Endothelial cell (in vitro differentiated cells): ENCODE measurements at places on chromosomes 3 and 15.

GRCh38 chr15:88247914-88248313 is 8.6 kb downstream of the NTRK3 start:
- no peak for DNase-seq

GRCh38 chr3:100216713-100217112 is 44.1 kb upstream of the TBC1D23 start:
- no peak for DNase-seq

DNA sequence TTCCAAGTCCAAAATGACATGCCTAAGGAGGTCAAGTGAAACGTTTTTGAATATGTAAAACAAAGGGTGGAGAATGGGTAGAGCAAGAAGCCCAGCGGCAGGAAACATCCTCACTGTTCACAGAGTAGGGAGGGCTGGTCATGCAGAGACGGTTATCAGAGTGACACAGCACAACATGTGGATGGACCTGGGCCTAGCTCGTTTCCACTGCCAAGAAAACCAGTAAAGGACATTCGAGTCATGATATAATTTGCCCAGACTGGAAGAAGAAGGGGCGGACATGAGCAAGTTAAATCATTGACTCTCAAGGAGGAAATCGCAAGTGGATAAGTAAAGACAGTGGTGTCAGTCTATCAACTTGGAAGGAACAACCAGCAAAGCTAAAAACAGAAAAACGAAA is 89.3 kb downstream of the LRIG1 start:
- no peak for DNase-seq

DNA sequence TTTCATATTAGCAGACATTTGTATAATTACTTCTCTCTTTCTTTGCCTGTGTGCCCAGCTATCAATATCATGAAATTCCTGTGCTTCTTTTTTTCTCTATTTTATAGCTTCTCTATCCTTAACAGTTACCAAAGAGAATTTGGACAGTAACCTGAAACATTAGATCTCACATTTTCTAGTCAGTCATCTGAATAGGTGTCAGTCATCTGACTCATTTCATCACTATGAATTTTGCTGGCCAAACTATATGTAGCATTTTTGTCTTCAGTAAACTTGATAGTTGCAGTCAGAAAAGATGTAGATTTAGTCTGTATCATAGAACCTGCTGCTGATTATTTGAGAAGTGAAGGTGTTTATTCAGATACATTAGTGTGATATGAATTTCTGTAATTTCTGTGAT is 52.6 kb downstream of the HMG20A start:
- DNase-seq = no peak

- no peak for DNase-seq
Observed at GRCh38 chr3:20648921-20649381, 462.9 kb upstream of the SGO1 start.

DNA sequence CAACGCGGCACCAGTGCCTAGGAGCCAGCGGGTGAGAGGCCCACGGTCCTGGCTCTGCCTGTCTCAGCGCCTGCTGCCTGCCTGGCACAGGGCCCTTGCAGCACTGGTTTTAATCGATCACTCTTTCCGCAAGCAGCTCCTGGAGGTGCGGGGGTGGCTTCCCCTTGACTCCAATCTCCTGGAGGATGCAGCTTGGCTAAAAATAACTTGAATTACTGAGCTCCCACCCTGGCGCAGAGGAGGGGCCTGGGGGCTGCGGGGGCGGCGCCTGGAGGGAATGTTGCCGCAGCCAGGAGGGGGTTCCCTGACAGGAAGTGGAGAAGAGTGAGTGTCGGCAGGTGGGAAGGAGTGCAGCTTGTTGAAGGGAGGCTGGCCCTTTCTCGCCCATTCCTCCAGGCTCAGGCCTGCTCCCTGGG is 9.9 kb upstream of the RPL29 start:
- DNase-seq = no peak

DNA sequence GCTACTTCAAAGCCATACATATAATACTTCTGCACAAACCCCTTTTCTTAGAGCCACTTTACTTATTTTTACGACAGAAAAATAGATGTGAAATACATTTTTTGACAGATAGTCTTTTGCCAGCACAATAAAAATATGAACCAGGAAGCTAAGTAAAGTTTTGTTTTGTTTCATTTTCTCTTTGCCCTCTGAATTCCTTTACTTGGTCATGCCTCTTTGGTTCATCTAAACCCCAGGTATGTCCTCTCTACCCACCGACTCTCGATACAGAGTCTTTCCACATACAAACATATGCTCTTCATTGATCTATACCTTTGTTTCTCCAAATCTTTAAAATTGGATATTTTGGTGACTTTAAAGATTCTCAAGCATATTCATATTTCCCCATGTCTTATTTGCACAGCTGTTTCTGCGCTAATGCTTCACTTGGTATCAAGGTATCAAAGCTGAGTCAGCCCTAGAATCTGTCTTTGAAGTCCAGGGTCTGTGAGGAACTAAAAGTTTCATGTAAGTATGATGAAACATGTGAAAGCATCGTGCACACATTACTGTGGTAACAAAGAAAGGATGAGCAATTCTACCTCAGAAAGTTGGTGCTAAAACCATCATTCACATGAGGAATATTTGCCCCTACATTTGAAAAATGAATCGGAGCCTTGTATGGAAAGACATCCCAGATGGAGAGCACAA is 845.4 kb downstream of the NAALADL2 start:
- no peak for DNase-seq

- DNase-seq = no peak
Observed at GRCh38 chr3:15325228-15325627, 7.2 kb downstream of the SH3BP5 start.

- no peak for DNase-seq
Observed at GRCh38 chr15:77186594-77187011, 115.7 kb upstream of the TSPAN3 start.

GRCh38 chr3:18771931-18772330 is 346.8 kb upstream of the SATB1 start:
- DNase-seq = no peak

DNA sequence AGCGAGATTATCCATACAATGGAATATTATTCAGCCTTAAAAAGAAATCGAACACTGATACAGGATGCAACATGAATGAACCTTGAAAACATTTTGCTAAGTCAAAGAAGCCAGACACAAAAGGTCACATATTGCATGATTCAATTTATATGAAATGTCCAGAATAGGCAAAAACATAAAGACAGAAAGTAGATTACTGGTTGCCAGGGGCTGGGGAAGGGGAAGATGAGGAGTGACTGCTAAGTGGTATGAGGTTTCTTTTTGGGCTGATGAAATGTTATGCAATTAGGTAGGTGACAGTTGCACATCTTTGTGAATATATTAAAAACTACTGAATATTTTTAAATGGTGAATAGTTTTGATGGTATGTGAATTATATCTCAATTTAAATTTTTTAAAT is 38.3 kb downstream of the LRRFIP2 start:
- no peak for DNase-seq

- no peak for DNase-seq
Observed at GRCh38 chr3:71112576-71112975, 471.0 kb downstream of the FOXP1 start.

GRCh38 chr3:18499301-18499700 is 74.2 kb upstream of the SATB1 start:
- DNase-seq = no peak

DNA sequence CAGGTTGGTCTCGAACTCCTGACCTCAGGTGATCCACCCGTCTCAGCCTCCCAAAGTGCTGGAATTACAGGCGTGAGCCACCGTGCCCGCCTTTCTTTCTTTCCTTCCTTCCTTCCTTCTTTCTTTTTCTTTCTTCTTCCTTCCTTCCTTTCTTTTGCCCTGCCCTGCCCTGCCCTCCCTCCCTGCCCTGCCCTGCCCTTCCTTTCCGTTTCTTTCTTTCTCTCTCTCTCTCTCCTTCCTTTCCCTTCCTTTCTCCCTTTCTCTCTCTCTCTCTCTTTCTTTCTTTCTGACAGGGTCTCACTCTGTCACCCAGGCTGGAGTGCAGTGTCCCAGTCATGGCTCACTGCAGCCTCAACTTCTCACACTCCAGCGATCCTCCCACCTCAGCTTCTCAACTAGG is 74.6 kb downstream of the UMPS start:
- no peak for DNase-seq

GRCh38 chr3:148441191-148441590 is 256.5 kb upstream of the AGTR1 start:
- DNase-seq = no peak

GRCh38 chr3:102441832-102442231 is 7.0 kb downstream of the ZPLD1 start:
- DNase-seq = no peak

- DNase-seq = no peak
Observed at GRCh38 chr3:110767156-110767555, 304.5 kb upstream of the NECTIN3 start.

DNA sequence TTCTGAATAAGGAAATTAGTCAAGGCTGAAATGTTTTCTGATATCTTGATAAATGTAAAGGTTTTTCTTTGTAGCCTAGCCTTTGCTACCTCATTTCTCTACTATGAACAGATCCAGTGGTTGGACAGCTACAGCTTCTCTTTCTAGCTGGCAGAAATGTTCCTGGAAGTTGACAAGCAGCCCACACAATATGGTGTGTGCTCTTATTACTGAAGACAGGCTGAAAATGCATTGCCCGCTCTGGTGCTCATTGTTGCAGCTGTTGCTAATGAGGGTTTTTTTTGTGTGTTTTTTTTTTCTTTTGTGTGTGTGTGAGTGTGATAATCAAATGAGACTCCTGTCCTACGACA is 844.3 kb upstream of the SEMA6D start:
- DNase-seq = no peak

DNA sequence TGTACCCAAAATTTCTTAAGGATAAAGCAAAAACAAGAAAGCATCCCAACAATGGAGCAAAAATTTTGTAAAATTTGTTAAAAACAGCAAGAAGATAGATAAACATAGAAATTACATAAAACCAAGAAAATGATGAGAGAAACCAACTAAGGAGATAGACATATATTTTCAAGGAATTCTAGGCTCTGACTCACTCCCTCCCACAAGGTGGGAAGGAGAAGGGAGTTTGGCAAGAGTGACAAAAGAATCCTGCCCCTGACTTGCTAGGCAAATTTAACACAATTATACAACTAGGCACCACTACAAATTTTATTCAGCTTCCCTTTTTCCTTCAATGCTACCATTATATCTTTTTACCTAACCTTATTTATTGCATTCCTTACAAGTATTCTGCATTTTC is 70.9 kb downstream of the MYO9A start:
- no peak for DNase-seq

DNA sequence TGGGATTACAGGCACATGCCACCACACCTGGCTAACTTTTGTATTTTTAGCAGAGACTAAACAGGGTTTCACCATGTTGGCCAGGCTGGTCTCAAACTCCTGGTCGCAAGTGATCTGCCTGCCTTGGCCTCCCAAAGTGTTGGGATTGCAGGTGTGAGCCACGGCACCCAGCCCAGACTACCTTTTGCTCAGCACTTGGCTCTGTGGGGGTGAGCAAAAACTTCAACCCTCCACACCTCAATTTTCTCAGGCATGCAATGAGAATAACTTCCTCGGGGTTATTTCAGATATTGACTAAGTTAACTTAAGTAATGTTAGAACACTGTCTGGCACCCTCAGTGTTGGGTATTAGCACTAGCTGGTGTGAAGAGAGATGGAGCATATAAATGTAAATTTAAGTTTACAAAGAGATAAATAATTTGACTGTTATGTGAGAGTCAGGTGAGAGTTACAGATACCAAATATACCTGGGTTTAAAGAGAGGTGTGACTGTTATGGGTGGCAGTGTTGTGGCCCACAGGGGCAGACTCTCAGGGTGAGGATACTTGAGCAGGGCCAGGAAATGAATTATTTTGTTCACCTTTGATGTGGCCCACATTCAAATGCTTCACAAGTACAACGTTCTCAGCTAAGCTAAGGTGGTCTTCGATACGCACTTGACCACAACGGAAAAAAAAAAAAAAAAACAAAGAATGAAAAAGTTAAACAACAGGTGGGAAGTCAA is 29.0 kb downstream of the CPOX start:
- no peak for DNase-seq

DNA sequence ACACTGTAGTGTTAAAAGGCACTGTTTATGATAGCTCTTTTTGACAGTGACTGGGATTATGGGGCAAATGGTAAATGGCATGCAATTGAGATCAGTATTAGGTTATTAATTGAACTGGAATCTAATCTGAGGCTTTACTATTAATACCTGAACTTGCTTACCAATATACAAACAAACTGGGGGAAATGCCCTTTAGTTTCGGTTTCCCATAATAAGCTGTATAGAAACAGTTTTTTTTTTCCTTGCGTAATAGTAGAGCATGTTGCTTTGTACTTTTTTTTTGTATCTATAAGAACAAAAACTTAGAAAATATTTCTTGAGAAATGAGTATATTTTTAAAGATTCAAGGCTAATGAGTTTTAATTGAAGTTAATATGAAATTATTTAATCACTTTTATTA is 95.0 kb downstream of the FNDC3B start:
- no peak for DNase-seq

- no peak for DNase-seq
Observed at GRCh38 chr3:134302674-134303073, 52.0 kb upstream of the RYK start.

DNA sequence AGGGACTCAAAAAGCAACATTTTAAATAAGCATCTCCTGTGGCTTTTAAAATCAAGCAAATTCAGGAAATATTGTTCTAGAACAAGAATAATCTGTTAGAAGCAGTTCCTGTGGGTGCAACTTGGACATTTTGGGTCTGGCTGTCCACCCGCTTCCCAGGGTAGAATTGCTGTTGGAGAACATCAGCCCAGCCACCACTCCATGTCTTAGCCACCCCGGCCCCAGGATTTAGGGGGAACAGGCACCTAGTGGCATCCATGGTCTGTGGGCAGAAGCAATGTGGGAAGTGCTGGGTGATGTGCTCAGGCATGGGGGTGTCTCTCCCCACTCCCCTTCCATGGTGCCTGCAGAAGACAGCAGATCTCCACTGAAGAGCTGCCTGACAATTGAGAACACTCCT is 162.6 kb downstream of the KLF13 start:
- no peak for DNase-seq

DNA sequence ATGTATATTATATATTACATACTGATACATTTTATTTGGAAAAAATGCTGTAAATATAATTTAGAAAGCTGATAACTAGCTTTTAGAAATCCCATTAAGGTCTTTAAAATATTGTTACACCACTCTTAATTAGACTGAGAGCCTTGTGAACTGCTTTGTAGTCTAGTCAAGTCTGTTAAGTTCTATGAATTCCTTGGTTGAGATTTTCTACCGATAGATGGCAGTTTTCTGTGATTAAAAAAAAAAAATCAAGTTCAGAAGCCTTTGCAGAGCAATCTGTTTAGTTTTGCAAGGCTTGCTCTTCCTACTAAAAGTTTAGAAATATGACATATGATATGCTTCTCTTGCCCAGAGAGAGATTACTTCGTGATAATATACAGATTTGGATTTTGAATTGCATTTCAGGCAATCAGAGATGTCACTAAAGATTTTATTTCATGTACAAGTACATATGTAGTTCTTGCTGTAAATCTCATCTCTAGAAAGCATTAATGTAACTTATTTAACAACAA is 60.4 kb upstream of the SLITRK3 start:
- DNase-seq = no peak
